ENCODE measurements at places on chromosomes 2 and 18. TPM values are rescaled to one million over a fixed set of nuclear protein-coding genes. Genes with fewer than 3 reads are reported as not detected.

The CLHC1 gene
- 3.1 TPM for total RNA-seq

The CTNNA2 gene
- 0.25 TPM for total RNA-seq

The APOB gene
- not detected for total RNA-seq

The HS1BP3 gene
- total RNA-seq, result 35.6 TPM

The TCF4 gene
- 2.5 TPM for total RNA-seq

The ALPP gene
- total RNA-seq, result 0.35 TPM

The C2orf66 gene
- total RNA-seq, result 0.09 TPM

The DNMT3A gene
- total RNA-seq, result 6.1 TPM

The SIX2 gene
- total RNA-seq, result 0.35 TPM

The EPHA4 gene
- total RNA-seq, result 0.56 TPM

The NETO1 gene
- not detected for total RNA-seq

Measured in A549 treated with CpdA at 1 μM for 4 hours (cell line).